Substantia nigra (tissue), 51 donors: ENCODE measurements at places on chromosomes 16 and 17.

DNA sequence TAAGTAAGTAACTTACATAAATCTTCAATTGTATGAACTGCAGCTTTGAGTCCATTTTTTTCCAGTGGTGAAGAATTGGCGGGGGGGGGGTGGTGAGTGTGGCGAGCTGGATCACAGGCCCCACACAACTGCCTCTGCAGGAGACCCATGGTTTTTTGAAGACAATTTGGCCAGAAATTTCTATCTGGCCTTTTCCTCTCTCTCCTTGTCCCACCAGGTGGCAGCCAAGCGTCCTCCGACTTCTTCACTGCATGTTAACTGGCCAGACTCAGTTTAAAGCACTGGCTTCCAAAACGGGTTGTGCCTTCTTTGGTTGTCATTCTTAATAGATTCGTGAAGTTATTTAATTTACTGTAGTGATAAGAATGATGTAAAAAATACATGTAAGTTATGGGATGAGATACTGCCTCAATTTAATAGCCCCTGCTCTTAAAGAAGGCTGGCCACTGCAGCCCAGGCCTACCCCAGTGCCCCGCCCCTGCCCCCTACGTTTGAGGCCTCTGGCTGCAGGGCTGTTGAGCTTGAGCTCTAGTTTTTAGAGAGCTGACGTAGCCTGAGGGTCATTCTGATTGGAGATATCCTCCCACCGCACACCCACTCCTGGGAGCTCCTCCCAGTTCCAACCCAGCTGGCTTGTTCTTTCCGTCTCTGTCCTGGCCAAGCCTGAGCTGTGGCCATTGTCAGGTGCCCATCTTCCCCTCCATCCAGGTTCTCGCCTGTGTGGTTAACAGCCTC lies 36.4 kb downstream of the AKAP1 start:
- peak; percentile 7 for DNase-seq

DNA sequence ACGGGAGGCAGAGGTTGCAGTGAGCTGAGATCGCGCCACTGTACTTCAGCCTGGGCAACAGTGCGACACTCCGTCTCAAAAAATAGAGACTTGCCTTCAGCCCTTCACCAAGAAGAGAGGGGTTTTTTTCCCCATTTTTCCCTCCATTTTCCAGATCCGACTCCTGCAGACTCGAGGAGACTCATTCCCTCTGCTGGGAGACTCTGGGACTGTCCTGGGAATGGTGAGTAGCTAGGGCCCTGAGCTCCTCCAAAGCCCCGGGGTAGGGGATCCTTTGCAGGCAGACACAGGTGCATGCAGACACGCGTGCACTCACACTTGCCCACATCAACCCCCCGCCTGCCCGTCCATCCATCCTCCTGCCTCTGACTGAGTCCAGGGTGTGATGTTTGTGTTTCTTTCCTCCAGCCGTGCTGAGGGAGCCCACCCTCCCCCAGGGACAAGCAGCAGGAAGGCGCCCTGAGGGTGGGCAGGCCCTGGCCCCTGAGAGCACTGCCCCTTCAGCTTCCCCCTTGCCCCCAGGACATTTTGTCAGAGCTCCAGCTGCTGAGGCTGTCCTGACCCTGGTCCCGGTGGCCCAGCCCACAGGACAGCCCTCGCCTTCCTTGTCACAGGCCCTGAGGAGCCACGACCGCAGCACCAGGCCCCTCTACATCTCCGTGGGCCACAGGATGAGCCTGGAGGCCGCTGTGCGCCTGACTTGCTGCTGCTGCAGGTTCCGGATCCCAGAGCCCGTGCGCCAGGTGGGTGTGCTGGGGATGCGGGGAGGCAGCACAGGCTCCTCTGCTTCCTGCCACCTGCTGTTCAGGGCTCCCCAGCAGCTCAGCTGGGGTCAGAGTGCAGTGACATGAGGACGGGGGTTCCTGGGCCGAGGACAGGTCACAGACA lies 10.2 kb downstream of the ENDOV start:
- no peak for DNase-seq

DNA sequence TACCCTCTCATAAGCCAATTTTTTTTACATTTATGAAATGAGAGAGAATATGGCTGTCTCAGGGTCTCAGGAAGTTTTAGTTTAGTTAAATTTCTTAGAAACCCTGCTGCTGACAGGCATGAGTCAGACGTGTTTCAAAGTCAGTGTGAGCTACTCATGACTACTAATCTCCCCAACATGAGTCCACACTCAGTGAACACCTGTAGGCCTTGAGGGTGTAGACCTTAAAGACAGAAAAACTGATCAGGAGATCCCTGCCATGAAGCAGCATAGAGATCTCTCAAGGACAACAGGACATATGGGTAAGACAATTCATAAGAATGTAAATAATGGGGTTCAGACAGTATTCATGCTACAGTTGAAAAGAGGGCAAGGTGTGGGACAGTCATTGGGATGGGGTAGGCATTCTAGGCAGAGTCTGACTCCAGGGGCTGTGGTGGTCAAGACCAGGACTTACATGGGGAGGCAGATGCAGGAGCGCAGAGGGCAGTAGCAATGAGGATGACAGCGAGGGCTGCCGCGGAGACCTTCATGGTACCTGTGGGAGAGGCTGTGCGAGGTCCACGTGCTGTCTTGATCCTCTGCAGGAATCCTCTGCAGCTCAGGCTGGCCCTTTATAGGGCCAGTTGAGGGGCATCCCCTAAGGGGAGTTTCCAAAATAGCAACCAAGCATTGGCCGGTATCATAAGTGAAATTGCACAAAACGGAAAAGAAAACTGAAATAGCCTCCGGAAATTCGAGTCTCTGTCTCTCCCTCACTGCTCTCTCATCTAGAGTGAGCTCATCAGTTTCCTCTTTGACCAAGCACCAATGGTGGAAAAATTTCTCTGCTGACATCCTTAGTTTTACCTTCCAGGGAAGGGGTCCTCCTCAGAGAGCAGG lies at the start of gene CCL5:
Gene CCL5 (minus strand): TSS at position 588 of the 882 bp plus-strand sequence.
- no peak for DNase-seq

GRCh38 chr17:10699856-10700255 lies 2.5 kb downstream of the ADPRM start:
- DNase-seq = no peak

GRCh38 chr17:27506348-27507218 lies 50.3 kb downstream of the KSR1 start:
- no peak for DNase-seq

DNA sequence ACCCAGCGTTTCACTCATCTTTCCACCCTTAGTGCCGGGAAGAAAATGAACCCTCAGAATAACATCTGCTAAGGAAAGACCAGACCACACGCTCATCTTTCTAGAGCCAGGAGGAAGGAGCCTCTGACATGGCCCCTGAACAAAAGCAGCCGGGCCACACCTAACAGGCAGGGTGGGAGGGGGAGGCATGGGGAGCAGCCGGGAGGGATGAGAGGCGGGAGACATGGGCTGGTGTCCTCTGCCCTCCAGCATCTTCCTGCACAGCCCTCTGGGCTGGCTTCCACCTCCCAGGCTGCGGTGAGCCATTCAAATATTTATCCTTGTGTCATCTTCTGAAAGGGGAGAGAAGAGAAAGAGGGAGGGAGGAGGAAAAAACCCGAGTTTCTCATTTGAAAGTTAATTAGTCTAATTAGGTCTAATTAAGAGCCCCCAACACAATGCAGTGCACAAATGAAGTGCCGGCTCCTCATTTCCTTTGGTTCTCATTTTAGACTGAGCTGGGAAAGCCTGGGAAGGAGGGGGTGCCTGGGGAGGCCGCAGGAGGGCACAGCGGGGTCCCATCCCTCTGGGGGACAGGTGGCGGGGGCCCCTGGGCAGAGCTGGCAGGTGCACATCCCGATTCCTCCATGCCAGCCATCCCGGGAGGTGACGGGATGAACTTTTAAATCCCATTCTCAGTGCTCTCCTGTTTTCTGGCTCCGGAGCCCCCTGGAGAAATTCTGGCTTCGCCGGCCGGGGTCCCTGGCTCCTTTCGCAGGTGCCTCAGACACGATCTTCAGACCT lies 90.5 kb downstream of the ENGASE start:
- DNase-seq = no peak

GRCh38 chr17:5608399-5609112 lies 24.2 kb upstream of the NLRP1 start:
- DNase-seq = no peak

GRCh38 chr17:69227541-69227940 lies 1.1 kb downstream of the ABCA10 start:
- no peak for DNase-seq

DNA sequence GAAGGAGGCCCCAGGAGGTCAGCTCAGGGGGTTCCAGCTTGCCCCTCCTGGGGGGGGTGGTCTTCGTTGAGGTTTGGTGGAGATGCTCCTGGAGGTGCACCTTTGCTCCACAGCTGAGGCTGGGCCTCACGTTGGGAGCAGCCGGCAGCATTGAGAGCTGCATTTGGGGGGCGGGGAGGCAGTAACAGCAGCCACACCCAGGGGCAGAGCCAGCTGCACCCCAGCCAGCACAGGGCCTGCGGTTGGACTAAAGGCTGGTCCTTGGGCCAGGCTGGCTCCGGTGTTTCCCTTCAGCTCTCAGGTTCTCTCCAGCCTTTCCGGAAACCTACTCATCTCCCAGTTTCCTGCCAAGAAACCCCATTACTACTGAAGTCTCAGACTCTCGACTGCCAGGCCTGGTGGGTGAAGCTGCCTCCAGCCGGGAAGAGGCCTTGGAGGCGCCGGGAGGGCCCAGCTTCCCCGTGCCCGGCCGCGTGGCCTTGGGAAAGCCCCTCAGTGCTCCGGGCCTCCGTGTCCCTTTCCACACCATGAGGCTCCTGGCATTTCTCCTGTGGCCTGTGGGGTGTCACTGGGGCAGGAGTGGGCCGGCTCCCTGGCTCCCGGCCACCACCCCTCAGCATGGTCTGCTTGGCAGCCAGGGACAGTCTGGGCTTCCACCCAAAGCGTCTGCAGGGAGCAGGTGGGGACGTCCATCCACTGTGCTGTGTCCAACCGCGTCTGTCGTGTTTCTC lies 14.0 kb upstream of the BAIAP2 start:
- DNase-seq = peak; percentile 34
